ENCODE measurements at places on chromosomes 11 and 22.
A peak's percentile ranks its signal among the peaks of the same experiment; 100 is the strongest.

DNA sequence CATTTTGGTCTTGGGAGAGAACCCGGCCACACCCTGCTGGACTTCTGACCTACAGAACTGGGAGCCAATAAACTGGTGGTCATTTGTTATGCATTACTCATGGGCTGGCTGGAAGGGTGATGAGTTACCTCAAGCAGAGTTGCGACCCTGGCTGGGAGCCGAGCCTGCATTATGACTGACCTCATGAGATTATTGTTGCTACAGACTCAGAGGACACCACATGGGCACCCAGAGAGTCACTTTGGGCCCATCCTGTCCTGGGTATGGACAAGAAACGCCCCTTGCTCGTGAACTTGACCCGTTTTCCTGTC is 531.7 kb downstream of the TBC1D22A start:
- DNase-seq: no peak

DNA sequence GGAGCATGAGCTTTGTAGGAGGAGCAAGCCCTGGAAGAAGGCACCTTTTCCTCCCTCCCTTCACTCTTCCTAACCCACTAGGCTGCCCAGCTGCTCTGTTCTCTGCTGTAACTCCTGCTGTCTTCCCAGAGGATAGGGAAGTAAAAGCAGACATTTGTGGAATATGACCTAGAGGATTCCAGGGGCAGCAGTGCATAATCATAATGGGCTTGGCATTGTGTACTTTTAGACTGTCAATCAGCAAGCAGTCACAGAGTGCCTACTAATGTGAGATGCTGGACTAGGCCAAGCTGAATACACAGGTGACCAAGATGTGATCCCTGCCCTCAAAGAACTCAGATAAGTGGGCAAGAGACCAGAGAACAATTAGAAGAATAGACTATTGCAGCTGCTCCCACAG is 133.0 kb downstream of the NAV2 start:
- no peak for DNase-seq

DNA sequence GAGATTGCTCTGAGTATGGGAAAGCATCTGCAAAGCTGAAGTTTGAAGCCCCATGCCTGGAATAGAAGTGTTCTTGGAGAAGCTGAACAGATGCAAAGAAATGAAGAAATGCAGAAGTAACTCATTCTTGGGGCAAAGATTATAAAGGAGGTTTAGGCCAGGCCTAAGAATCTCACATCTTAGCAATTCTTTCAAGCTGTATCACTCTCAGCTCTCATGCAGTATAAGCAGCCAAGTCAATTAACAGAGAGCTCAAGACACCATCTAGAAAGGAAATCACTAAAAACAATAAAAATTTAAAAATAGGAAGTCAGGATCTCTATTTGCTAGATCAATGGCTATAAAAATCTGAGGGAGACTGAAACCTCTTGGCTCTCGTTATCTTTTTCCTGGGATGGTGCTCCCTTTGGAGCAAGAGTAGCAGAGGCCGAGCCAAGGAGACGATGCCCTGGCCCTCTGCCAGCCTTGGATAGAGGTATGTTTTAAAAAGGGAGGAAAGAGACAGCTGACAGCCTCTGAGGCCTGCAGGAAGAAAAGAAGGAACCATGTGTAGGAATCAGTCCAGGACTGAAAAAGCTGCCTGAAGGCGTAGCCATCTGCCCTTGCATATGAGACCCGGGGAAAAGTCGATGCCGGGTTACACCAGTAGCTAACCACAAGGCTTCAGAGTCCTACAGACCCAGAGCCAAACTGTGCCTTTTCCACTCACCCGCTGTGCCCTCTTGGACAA is 229.8 kb downstream of the BLID start:
- no peak for DNase-seq

DNA sequence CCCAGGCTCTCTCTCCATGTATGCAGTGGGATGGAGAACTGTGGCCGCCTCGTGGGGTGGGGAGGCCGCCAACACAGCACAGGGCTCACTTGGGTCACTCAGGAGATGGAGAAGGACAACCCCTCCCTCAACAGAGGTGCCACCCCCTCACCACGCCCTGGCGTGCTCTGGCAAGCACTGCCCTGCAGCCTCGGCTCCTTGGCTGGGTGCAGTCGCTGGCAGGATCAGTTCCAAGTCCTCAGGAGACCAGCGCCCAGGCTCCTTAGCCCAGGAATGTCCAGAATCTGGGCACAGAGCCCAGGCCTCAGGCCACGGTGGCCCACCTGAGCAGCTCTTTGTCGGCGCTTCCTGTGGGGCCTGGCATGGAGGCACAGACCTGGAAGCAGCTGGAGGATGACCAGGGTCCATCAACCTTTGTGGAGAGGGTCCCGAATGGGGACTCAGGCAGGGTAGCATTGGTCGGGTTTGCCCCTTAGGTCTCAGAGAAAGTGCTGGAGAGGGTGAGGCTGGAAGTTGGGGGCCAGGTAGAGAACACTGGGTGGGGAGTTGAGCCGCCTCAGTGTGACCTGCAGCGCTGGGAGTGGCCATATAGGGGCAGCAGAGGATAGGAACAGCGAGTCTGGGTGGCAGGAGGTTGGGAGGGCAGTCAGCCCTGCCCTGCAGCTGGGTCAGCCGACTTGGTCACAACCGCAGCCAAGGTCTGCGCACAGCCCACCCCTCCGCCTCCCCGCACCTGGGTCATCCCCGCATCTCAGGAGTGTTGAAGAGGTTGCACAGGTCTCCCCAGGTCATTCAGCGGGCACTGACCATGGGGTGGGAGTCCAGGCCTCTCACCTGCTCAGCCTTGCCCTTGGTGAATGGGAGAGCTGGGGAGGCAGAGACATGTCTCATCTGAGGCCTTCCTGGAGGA is 8.2 kb downstream of the SUSD2 start:
- DNase-seq: no peak

- DNase-seq: no peak
These were observed 414.9 kb downstream of the TBC1D22A start for GRCh38 chr22:47177334-47177815.

GRCh38 chr11:75969626-75970308 is 154.8 kb downstream of the UVRAG start:
- DNase-seq: peak; percentile 65

DNA sequence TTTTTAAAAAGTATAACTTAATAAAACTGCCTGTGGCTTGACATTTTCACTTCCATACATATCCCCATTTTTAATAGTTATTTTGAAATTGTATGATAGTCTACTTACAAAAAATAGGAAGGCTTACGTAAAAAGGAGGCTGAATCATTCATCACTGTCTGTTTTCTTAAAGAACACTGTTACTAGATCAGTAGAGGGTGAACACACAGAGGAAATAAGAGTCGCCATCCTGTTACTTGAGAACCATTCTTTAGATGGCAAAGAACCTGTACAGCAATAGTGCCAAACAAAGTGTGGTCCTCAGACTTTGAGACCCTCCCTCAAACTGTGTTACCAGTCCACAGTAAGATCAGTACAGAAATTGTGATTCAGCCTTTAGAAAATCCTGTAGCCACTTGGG is 180.7 kb downstream of the PGR start:
- DNase-seq: no peak

DNA sequence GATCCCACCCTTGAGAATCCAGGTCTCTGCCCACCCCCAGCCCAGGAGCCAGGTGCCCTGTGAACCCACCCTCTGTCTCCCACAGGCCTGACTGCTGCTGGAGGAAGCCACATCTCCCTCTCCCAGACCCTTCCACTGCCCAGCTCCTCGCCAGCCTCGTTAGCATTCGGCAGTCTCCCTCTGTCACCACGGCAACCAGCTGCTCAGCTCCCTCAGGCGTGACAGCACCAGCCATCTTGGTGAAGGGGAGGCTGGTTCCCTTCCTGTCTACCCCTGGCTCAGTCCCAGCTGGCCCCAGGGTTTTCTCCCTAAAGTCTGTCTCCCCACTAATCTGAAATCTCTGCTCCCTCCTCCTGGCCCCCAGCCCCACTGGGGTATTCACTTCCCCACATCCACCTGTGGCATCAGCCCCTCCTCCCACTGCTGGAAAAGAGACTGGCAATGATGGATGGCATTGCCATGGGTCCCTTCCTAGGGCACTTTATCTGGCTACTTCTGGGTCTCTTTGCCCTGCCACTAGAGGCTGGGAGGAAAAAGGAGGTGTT is 28.1 kb downstream of the NRXN2 start:
- DNase-seq: no peak

DNA sequence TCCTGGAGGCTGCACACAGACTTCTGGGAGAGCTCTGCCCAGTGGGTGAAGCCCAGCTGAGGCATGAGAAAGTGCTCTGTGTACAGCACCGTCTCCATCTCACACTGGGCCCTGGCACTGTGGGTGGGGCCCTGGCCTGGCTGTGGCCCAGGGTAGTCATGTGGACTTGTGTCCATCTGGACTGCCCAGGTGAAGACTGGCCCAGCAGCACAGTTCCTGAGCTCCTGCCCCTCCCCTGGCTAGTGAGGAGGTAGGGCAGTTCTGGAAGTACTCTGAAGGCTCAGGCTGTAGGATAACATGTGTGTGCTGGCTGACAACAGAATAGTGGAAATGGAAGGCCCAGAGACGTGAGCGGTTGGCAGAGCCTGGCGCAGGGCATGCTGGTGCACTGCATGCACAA is 35.4 kb downstream of the RSPH14 start:
- no peak for DNase-seq

GRCh38 chr22:40512426-40513136 is 123.9 kb downstream of the MRTFA start:
- peak; percentile 99 for DNase-seq

DNA sequence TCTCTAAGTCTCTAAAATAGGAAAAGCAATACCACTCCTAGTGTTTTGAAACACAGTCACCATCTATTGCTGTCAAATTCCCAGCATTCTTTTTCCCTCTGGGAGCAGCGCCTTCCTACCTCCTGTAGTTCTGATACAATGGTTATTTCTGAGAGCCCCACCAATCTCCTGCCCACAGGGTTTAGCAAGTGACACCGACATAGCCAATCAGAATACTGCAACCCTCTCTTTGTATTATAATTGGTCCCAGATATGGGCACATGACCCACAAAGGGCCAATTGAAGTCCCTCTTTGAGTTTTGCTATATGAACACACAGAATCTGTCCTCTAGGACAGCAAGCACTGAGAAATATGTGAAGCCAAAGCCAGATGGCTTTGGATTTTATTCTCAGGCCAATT is 16.9 kb upstream of the ARHGAP42 start:
- DNase-seq: no peak

DNA sequence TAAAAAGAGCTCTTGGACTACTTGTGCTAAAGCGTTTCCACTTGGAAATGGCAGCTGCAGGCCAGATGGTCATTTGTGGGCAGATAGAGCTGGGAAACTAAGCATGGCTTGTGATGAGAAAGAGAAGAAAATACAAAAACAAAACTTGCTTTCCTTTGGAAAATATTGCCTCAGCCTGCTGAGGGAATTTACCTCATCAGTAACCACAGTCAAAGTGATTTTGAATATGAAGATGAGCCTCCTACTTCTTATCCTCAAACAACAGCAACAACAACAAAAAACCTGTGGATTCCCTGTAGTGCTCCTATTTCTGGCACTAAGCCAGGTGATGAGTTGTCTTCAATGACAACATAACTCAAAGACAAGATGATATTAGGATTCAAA is 62.7 kb upstream of the FIBIN start:
- no peak for DNase-seq

DNA sequence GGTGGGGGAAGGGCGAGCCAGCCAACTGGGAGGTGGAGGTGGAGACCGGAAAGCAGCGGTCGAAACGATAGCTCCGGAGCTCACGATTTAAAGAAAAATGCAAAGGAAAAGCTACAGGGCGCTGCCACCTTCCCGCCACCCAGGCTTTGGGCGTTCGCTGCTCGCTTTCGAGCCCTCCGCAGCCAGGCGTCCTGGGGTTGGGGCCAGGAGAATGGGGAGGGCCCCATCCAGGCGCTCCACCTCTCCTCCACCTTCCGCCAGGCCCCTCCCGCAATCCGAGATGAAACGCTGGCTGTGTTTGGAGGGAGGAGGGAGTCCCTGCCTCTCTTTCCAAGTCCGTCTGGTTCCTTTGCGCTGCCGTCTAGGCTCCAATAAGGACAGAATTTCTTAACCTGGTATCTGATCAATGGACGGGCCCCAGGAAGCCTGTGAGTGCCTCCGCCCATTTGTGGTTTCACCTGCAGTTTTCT is 483 bp upstream of the ABTB2 start:
- DNase-seq: no peak

GRCh38 chr11:101574886-101575285 is 8.9 kb downstream of the TRPC6 start:
- DNase-seq: no peak

- DNase-seq: no peak
These were observed at the start of gene MPZL3 for GRCh38 chr11:118251858-118252652. TSS of gene MPZL3 (minus strand) at chr11:118252365. CDS start at chr11:118252294, 71 bp downstream.

DNA sequence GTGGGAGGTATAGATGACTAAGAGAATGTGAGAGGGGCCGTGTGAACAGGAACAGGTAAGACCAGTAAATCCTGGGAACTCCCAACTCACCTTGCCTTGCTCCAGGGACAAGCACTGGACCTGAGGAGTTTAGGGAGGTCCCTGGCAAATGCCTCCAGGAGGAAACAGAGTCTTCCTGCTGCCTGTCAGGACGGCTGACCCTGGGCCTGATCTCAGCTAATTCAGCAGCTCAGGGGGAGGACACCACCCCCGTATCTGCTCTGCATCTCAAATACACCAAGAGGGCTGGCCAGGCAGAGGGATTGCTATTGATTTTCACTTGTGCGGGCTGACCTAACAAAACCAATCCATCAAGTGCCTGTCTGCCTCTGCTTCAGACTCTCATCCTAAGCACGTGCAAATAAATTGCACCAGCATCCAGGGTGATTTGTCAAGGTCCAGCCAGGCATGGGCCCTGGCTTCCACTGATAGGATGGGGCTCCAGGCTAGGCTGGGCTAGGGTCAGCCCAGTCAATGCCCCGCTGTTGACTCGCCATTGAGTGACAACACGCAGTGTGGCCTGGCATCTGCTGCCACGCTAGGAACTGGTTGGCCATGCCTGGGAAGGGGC is 20.3 kb downstream of the UQCR10 start:
- DNase-seq: no peak

DNA sequence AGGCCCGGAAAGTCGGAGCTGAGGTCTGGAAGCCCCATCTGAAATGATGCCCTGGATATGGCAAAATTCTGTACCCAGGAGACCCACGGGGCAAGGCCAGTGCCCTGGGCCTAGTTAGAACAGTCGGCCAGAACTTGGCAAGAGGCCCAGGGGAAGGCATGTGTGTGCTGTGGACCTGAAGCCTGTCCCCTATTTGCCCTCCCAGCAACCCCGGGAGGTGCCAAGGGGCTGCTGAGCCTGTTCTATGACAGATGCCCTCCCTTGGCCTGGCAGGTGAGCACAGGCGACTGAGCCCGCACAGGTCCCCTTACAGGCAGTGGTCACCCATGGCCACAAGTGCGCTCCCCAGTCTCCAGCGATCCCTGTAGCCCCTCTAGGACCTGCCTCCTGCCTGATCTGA is 51.7 kb downstream of the NAT10 start:
- DNase-seq: no peak

DNA sequence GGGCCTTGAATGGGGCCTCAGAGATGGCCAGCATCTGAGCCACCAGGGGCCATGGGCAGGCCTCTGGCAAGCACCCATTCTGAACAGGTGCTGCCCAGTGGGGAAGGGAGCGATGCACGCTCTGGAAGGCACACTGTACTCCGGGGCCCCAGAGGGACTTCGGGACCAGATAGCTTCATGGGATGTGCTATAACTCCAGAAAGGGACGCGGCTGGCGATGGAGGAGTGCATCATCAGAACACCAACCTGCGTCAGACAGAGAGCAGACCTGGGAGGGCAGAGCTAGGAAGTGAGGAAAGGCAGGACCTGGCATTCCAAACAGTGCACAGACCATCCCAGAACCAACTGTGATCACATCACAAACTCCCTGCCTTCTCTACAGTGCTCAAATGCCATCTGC is 16.8 kb downstream of the DGCR2 start:
- DNase-seq: no peak

GRCh38 chr11:3205261-3206155 is 13.1 kb downstream of the MRGPRG start:
- no peak for DNase-seq
